ENCODE measurements at places on chromosomes 3 and 15.
A peak's percentile ranks its signal among the peaks of the same experiment; 100 is the strongest.

- DNase-seq, result no peak
These were observed 95.8 kb downstream of the P3H2 start for GRCh38 chr3:190024912-190025311.

- no peak for DNase-seq
These were observed 71.1 kb upstream of the XCR1 start for GRCh38 chr3:46098319-46098761.

DNA sequence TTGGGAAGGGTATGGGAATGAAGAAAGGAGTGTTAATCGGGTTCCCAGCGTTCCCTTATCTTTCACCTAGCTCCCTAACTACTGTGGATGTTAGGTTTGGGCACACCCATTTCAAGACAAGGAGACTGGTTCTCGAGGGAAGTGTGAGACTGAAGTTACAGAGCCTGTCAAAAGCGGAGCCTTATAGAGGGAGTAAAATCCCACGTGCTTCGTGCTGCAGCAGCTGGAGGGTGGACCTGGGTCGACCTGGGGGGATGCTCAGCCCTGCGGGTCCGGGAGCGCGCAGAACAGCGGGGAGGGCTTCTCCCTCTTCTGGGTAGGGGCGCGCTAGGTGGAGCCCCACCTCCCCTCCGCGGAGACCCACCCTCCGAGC is 314 bp upstream of the TMED3 start:
- no peak for DNase-seq

DNA sequence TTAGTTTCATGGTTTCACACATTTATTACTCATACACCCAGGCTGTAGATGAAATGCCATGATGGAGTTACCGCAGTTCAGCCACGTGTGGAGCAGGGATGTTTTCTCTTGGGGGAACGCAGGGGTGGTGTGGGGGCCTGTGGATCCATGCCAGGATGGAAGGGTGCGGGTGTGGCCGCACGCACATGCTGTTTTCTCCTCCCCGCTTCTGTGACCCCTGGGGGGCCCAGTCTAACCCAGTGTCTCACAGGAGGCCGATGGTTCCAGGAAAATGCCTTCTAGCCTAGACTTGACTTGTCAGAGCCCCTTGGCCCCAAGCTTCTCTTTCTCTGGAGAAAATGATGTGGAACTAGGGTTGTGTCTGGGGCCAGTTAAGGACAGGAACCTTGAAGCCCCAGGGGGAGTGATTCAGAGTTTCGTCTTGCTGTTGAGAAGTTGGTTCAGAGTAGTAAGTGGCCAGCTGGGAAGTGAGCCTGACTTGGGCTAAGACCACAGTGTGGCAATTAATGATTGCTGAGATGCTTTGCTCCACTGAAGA is 240.4 kb upstream of the BHLHE40 start:
- DNase-seq, result no peak

DNA sequence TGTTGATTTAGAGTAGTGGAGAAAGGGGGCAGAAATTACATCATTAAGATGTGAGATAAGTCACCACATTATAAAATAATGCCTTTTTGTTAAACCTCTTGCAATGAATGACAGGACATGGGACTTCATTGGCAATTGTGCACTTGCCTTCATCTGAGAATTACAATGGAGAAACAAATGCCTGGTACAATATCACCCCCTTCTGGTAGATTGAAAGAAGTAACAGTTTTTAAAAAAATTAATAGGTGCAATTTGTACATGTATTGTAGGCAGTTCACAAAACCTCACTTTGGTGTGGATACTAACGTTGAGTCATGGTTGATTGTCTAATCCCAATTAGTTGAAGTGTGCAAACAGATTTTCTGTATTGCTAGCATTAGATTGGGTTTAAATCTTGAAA is 4.6 kb upstream of the P2RY14 start:
- DNase-seq, result no peak

- no peak for DNase-seq
These were observed 47.8 kb upstream of the IQSEC1 start for GRCh38 chr3:13120928-13121552.

- DNase-seq, result no peak
These were observed 195.2 kb downstream of the EFHB start for GRCh38 chr3:19738846-19739245.

- DNase-seq, result no peak
These were observed 29.0 kb downstream of the CD80 start for GRCh38 chr3:119530456-119530855.

DNA sequence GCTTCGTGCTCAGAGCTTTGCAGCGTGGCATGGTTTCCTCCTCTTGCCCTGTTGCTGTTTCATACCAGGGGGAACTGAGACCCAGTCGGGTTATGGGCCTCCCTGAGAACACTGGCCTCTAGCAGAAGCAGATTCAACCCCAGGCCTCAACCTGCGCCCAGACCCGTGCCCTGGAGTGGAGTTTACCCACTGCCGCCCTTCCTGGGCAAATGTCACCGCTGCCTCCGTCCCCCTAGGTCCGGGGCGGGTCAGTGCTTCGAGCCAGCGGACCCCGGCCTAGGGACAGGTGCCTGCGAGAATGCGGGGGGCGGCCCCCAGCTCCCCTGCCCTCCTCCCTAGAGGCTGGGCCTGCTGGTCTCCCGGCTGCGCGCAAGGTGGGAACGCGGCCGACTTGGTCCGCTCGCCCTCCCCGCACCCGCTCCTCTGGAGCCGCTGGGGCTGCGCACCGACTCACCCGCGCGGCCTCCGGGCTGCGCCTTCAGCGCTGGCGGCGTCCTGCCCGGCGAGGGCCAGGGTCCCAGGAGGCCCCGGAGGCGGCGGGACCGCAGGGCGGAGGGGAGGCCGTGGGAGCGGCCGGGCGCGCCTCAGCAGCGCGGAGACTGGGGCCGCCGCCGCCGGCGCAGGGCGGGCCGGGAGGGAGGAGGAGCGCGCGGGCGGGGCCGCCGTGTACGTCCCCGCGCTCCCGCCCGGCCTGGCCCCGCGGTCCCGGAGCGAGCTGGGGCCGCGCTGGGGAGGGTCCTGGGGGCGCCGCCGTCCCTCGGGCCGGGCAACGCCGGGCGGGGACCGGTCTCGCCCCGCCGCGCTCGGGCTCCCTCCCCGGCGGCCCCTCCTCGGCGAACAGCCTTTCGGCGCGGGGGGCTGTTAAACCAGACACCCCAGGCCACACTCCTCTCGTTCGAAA is at the start of gene PIGZ:
TSS of gene PIGZ (minus strand) at position 601 of the 901 bp plus-strand sequence. CDS start 16,802 bp downstream, outside the sequence.
- no peak for DNase-seq

DNA sequence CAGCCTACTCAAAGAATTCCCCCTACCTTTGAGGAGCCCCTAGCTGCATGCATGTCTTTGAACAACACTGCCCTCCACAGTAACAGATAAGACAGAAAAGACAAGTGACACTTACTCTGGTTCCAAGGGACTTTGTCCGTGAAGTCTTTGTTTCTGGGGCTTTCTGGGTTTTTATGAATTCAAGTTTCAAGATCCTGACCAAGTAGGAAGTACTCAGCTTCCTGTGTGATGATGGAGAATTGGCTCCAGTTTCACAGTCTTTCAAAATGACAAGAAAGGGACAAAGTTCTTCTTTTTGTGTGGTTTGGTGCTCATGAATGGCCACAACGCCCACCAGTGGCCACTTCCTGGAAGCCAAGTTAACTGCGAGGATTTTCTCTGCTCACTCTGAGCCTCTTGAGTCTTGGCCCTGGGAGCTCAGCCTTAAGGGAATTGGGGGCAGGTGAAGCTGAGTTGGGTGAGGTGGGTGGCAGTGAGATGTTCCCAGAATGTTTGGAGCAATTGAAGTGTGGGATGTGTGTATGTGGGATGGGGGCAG is at the start of gene CCR1:
TSS of gene CCR1 (minus strand) at position 147 of the 538 bp plus-strand sequence. CDS start 4,000 bp downstream, outside the sequence.
- peak; percentile 21 for DNase-seq

DNA sequence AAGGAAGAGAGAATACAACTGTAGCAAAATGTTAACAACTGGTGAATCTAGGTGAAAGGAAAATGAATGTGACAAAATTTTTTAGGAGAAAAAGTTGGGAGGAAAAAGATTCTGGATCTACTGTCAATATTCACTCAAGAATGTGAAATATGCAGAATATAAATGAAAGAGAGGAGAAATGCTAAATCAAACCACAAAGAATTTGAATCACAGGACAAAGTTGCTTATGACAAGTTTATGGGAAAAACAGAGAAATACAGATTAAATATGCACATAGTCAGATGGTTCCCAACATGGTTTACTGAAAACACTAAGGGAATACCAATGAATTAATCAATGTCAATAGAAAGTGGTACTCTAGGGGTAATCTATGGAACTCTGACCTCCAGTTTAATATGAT is 27.6 kb downstream of the C3orf33 start:
- no peak for DNase-seq

DNA sequence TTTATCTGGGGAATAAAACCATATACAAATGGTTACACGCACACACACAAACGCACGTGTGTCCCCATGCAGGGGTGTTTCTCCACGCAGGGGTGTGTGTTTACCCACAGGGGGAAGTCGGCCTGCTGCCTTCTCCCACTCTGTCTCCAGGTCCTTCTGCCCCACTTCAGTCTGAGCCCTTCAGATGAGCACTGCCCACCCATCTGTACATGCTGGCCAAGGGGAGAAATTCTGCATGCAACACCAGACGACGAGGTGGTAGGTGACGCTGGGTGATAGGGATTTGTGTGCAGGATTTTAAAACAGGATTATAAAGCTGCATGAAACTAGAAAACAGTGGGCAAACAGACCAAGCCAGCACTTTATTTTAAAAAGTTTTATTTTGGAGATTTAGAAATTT is 122.5 kb downstream of the TJP1 start:
- no peak for DNase-seq

- DNase-seq, result no peak
These were observed 11.4 kb downstream of the TRA2B start for GRCh38 chr3:185926445-185926844.

- DNase-seq, result no peak
These were observed 69.2 kb downstream of the MEIS2 start for GRCh38 chr15:37031198-37031597.

- DNase-seq, result no peak
These were observed 49.8 kb downstream of the RSRC1 start for GRCh38 chr3:158159714-158160113.

- no peak for DNase-seq
These were observed 58.5 kb upstream of the LMCD1 start for GRCh38 chr3:8442993-8443650.

GRCh38 chr3:33848624-33849347 is 50.4 kb downstream of the PDCD6IP start:
- no peak for DNase-seq

DNA sequence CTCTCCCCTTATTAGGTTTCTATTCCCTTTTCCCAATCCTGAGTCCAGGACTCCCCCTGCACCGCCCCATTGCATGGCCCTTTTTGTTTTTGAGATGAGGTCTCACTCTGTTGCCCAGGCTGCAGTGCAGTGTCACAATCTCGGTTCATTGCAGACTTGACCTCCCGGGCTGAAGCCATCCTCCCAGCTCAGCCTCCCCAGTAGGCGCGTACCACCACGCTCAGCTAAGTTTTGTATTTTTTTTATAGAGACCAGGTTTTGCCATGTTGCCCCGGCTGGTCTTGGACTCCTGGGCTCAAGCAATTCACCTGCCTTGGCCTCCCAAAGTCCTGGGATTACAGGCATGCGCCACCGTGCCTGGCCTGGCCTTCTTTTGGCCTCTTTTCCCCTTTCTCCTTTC is 29.3 kb downstream of the PDIA5 start:
- DNase-seq, result no peak

DNA sequence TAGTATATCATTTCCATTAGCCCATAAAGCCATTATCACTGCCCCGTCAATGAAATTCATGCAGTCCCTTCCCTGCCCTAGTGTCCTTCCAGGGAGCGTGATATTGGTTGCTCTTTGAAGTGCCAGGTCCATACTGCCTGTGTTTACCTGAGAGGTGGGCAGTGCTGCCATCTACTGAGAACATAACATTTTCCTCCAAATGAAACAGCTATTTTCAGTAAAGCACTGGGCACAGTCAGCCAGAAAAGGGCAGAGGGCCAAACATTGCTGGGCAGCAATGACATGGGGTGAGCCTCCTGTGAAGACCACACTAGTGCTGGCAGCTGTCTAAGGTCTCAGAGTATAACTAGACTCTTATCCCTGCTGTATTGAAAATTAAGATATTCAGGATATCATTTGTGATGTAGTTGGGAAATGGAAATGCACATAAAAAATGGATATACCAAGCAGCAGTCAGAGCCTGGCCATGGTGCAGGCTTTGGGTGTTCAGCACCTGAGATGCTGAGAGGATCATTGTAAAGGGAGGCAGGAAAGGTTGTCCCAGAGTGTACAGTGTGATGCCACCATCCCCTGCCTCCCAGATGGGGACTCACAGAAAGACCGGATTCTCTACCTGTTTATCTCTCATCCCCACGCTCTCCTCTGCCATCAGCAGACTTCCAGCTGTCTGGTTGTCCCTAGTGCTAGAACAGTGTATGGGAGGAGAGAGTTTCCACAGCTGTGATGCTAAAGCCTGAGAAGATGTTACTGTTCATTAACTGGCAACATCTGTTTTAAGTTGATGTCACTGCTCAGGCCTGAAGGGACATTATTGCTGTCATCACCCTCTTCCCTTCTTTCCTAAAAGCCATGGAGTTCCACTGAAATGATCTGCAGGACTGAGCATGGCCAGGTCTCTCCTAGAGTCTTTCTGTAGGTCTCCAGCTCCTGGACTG is 108.8 kb downstream of the ARNT2 start:
- no peak for DNase-seq

DNA sequence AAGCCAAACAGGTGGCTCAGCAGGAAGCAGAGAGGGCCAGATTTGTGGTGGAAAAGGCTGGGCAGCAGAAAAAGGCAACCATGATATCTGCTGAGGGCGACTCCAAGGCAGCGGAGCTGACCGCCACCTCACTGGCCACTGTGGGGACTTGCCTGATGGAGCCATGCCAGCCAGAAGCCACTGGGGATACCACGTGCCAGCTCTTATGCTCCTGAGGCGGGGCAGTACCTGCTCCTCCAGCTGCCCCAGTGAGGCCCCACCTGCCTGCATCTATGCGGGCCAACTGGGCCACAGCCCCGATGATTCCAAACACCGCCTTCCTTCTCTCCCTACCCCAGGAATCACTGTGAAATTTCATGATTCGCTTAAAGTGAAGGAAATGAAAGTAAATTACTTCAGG is 22.9 kb upstream of the ARIH1 start:
- DNase-seq, result no peak

DNA sequence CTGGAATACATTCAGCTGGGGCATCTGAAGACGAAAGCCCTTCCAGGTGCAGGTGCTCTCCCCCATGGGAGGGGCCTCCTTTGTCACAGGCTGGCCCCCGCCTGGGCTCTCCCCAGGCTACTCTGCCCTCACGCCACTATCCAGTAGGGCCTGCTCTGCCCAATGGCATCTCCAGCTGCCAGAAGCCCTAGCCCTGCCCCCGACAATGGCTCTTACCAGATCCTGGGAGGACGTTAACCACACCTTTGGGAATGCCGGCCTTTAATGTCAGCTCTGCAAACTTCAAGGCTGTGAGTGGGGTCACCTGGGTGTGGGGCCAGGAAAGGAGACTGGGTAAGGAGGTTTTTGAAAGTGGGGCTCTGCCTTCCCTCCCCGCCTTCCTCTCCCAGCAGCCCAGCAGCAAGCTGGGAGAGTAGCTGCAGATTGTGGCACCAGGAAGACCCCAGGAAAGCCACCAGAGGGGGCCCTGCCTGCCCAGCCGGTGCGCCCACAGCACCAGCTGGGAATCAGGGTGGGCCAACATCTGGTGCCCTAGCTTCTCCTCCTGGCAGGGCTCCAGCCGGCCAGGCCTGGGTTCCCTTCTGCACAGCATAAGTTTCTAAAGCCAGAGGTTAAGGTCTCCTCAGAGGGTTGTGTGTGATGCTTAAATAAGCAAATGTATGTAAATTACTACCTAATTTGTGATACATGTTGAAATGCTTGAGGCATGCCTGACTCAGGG is 40.4 kb upstream of the SLC41A3 start:
- no peak for DNase-seq

Data from stimulated activated CD8-positive, alpha-beta memory T cell treated with anti-CD3 and anti-CD28 coated beads, Interleukin-7, amount 100 ng/mL, for 24 hours (primary cell).